Smooth muscle cell of the brain vasculature (primary cell): ENCODE measurements at places on chromosomes 11 and 22.

GRCh38 chr11:126919147-126919823, 81.3 kb downstream of the KIRREL3 start:
- no peak for DNase-seq

- DNase-seq: no peak
Measured at GRCh38 chr11:88173956-88174355, 1.3 kb downstream of the RAB38 start.

- DNase-seq: no peak
Measured at GRCh38 chr11:102546923-102547471, 16.4 kb upstream of the MMP7 start.

GRCh38 chr11:111246956-111247355, 1.4 kb downstream of the POU2AF2 start:
- no peak for DNase-seq

- no peak for DNase-seq
Measured at GRCh38 chr11:100152766-100153165, 534.3 kb upstream of the ARHGAP42 start.

GRCh38 chr22:32994898-32995297, 63.3 kb downstream of the SYN3 start:
- DNase-seq: no peak
